ENCODE measurements at places on chromosomes 1 and 21. TPM values are rescaled to one million over a fixed set of nuclear protein-coding genes. Genes with fewer than 3 reads are reported as not detected.

DNA sequence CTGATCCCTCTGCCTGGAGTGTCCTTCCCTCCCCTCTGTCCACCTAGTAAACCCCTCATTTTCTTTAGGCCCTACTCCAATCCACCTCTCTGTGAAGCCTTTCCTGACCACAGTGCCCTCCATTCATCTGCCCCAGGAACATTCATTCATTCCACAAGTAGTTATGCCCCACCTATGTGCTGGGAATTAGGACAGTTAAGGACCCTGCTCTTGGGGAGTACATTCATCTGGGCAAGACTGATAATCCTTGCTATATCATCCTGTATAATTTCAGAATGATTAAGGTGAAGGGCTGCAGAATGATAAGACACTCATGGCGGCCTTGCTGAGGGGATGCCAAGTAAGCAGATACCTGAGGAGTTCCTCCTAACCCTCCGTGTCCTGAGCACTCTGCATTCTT lies 10.3 kb upstream of the FAM20B start:
- DNase-seq, result no peak

DNA sequence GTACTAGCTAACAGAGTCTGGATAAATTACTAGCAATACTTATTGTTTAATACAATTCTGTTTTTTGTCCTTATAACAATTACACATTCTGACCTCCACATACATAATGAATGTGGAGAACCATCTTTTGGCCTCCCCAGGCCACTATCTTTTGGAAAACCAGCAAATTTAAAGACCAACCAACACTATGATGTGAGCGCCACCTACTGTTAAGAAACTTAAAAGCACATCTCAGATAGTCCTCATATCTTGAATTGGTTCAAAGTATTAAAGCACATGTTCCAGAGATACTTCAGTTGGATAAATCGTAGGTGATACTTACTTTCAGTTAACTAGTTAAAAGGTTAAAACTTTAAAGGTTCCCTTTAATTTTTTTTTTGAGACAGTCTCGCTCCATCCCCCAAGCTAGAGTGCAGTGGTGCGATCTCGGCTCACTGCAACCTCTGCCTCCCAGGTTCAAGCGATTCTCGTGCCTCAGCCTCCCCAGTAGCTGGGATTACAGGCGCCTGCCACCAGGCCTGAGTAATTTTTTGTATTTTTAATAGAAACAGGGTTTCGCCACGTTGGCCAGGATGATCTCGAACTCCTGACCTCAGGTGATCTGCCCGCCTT lies 29.3 kb upstream of the USP1 start:
- no peak for DNase-seq

DNA sequence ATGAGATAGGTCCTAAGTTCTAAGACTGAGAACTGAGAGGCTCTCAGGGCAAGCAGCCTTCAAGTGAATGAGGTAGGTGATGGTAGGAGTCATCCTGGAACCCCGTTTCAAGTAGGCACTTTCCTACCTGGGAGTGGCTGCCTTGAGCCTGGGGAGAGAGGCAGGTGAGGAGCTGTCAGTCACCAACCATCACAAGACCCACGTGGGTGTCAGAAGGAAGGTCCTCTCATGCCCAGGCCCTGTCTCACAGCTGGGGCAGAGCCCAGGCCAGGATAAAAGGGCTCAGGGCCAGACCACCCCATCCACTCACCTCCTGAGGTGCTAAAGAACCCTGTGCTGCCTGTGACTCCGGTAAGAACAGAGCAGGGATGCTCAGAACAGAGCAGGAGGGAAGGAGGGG lies at the start of gene LCE1D:
Gene LCE1D (plus strand): TSS at position 301 of the 400 bp plus-strand sequence. CDS start 1,074 bp downstream, outside the sequence.
- no peak for DNase-seq

- DNase-seq, result no peak
Observed at GRCh38 chr1:170985406-170985805, 50.1 kb downstream of the MROH9 start.

The MMP23B gene
- total RNA-seq, result 19.8 TPM

All from right cardiac atrium (tissue), 5 donors.